Suppressor macrophage treated with lipopolysaccharide for 4 hours (primary cell): ENCODE measurements at places on chromosomes 2 and 18.

GRCh38 chr2:54866179-54866578, 142.7 kb downstream of the EML6 start:
- DNase-seq: no peak

GRCh38 chr18:57542126-57542525, 44.4 kb downstream of the FECH start:
- no peak for DNase-seq

DNA sequence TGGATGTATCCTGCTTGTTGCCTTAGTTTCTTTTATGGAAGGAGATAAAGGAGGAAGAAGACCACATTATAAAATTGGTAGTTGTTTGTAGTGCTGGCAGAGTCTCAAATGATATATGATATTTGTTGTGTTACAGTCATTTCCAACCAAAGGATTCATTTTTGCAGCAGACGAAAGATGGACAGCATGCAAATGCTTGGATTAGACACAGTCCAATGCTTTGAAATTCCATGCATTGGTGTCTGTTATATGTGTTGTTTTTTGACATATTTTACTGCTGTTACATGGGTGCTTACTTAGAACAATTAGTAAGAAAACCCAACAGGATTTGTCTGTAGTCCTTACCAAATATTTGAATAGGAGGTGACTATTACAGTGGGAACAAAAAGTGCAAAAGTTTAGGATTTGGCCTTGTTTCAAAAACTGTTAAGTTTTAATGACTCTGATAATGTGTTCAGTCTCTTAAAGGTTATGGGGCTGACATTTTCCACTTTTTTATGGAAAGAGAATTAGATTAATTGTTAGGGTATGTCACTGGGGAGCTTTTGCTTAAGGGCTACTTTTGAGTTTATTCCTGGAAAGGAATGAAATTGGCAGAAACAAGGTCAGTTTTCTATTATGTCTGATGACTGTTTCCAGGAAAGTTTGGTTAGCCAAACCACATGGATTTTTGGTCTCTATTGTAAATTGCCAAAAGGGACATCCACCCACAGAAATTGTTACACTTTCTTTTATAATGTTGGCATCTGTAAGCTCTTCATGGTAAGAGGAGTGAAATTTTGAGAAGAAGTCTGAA, 229.4 kb upstream of the MMADHC start:
- DNase-seq: no peak

- no peak for DNase-seq
Observed at GRCh38 chr2:183455056-183455455, 330.8 kb downstream of the NUP35 start.

DNA sequence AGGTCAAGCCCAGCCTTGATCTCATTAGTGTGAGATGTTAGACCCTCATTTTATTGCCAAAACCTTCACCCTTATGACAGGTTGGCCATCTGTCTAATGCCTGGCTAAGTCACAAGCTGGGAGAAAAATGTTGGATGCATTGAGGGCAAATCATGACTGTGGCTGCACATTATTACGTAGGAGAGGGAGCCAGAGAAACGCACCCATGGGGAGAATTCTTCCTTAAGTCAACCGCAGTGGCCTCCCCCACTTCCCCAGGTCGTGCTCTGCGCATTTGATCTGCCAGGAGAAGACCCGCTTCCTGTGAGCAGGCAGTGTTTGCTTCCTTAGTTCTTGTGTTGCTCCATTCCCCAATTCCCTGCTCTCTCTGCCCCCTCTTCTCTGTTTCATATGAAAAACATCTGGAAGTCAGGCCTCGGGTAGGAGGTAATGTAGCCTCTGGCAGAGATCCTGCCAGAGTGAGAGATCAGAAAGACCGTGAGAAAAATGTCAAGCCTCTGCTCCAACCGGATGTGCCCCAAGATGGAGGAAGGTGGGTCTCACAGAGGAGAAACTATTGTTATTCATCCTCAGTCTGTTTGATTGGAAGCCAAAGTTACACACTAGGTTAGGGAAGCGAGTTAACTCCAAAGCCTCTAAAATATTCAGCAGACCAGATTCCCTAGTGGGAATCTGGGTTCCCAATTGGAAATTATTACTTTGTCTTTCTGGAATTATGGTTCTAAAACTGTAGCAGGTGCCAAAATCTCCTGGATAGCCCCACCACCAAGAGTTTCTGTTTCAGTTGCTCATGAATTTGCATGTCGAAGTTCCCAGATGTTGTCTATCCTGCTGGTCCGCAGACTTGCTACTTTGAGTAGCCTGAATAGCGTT, 144.3 kb upstream of the PELI1 start:
- no peak for DNase-seq

DNA sequence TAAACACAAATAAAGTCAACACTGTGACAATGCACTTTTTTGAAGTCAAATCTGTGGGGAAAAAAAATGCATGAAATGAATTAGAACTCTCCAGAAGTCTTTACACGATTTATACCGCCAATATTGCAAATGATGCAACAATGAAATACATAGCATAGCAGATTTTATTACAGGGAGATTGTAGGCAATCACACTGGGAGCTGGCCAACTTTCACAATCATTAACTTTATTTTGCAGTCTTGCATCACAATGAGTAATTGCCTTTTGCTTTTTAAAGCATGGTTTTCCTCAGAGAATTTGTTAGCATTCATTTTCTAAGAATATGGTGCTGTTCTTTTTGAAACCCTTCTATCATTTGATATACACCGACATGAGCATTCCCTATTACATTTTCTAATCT, 366.4 kb upstream of the FSIP2 start:
- no peak for DNase-seq

DNA sequence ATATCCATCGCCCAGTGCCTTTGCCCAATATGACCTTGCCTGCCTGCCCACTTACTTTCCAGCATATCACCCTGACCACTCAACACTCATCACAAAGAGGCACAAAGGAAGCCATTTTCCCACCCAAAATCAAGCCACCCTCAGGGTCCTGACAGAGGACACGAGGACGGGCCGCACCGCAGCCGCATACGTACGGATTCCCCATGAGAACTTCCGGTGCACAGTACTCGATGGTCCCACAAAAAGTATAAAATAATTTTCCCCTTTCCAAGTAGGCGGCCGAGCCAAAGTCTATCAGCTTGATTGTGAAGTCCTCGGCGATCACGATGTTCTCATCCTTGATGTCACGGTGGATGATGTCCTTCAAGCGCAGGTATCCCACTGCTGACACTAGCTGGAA, 10.0 kb upstream of the MTERF4 start:
- no peak for DNase-seq

DNA sequence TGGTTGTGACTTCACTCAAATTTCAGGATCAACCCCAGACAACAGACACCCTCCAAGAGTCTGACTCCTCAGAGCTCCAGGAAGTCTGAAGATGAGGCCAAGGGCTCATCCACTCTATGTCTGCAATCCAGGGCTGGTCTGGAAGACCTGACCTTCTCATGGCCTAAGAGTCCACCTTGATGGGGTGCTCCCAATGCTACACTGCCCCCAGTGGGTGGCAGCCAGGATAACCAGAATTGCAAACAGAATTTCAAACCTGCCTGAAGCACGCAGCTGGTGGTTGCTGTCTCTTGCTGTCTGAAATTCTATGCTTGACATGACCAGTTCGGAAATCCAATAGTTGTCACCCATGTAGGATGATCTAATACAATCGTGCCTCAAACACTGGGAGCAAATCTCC, 96.0 kb downstream of the UXS1 start:
- DNase-seq: no peak

DNA sequence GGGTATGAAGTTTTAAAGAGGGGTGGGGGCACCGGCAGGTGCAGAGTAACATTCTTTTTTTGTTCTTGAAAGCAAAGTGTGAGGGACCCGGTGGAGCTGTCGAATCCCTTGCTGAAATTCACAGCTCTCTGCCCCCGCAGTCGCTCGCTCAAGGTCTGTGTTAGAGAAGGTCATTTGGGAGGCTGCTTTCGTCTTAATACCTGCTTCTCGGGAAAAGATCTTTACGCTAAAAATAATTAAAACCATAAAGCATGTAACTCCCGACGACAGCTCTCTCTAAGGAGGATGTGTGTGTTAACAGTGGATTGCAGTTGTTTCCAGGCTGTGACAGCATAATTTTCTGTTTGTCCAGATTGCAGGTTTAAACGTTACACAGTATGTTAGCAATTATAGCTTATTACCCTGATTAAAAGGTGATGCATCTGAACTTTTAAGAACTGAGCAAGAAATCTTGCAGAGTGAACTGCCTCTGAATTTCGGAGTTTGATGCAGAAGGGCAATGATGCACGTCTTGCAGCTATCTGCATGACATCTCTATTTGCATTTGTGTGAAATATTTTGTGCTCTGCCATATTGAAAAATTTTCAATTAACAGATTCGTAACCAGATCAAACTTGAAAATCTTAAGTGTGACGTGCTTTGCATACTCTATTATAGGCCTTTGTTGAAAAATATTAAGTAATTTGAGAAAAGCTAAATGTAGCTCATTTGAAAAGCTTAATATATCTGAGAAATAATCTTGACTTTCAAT, 954 bp downstream of the RAPGEF4 start:
- DNase-seq: no peak

GRCh38 chr2:222711315-222711940, 40.0 kb downstream of the MOGAT1 start:
- DNase-seq: no peak

DNA sequence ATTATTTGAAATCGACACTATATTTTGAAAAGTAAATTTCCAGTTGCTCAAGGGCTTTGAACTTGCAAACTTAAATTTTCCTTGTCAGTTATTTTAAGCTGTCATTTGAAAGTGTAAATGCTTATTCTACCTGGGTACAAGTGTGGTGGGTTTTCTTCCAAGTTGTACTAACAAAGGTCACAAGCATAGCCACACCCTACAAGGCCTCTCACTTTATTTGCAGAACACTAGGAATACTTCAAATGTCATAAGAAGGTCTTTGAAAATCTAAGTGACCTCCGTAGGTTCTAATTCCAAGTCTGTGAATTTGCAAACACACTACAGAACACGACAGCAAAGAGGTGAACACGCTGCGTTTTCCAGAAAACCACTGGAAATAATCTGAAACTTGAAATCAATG, 9.3 kb upstream of the RMDN2 start:
- no peak for DNase-seq

- no peak for DNase-seq
Observed at GRCh38 chr2:196079052-196079451, 10.4 kb upstream of the DNAH7 start.

- DNase-seq: peak; percentile 47
Observed at GRCh38 chr2:73920577-73921545, 5.8 kb upstream of the DGUOK start.

GRCh38 chr2:72115110-72116080, 32.3 kb downstream of the CYP26B1 start:
- no peak for DNase-seq

DNA sequence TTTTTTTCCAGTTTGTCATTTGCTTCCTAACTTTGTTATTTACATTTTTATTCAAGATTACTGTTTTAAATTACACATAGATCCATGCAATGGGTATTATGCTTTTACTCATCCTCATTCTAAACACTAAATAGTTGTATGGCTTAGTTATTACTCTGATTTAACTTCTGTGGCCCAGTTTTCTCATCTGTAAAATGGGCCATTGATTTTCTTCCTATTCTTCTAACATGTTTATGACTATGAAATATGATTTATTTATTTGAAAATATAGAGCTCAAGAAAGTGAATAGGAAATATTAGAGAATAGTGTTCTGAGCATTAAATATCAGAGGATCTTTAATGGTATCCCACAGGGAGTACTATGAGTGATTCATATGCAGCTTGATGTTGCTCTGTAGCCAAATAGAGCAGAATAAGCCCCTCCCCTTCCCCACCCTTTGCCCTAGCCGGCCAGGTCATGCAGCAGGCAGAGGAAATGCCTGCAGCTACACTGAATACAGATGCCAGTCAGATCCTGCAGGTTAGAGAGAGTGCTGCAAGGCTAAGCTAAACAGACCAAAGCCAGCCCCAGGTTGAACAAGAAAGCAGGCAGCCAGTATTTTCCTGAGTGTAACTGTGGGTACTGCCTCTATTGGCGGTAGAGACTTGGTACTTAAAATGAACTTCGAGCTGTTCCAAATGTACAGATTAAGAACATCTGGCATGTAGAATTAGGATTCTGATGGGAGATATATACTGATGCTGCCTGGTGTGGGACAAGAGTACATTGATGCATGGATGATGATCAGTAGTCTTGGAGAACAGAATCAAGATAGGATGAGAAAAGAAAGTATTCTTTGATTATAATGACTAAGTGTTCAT, 11.7 kb upstream of the ACYP2 start:
- no peak for DNase-seq

- no peak for DNase-seq
Observed at GRCh38 chr18:25166113-25166512, 185.9 kb downstream of the ZNF521 start.
